ENCODE measurements at places on chromosomes 1 and 21.

DNA sequence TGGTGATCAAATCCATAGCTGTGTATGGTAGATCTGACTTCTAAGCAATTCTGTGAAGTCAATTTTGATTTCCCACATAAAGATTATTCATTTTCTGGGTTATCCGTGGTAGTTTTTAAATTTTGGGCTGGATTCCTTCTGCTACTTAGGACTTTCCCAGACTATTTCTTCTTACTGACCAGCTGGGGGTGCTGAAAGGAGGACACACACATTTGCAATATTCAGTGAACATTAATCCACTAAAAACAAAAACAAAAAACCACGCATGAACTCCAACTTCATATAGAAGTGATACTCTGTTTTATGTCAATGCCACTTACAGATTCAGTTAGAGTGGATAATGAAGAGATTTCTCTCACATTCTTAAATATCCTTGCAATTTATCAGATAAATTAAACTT lies 105.4 kb downstream of the KCTD3 start:
- no peak for DNase-seq

GRCh38 chr1:1311107-1312104 lies 3.0 kb downstream of the PUSL1 start:
- DNase-seq, result no peak

- DNase-seq, result no peak
These were observed 141.5 kb upstream of the ERG start for GRCh38 chr21:38639571-38640354.

DNA sequence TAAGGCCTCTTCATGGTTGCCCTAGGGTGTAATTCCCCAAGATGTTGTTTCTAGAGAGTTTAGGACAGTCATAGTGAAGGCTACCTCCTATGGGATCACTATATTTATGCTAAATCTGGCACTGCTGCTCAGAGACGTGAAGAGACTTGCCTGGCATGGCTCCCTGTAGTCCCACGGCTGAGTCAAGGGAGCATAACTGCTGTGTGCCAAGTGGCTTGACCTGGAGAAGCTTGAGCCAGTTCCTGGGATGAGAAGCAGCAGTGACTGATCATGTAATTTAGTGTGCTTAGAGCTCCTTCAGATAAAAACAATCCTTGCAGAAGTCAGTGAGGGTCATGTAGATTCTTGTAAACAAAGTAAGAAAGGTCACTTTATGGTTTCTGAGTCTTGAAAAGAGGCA lies 68.9 kb upstream of the TSPAN2 start:
- no peak for DNase-seq

DNA sequence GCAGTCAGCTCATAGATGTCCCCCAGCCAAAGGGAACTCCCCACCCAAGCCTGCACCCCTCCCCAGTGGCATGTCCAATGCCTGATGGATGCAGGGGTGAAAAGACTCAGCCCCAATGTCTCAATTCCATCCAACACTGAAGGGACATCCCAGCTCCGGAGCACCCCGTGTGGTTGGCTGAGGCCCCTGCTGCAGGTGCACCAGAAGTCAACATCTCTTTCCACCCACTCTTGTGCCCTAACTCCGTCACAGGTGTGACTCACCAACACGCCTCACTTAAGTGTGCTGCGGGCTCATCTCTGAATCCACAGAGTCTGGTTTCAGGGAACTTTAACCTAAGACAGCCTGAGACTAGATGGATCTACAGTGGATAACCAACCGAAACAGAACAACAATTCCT lies 40.9 kb upstream of the ZBTB18 start:
- DNase-seq, result peak; percentile 89

DNA sequence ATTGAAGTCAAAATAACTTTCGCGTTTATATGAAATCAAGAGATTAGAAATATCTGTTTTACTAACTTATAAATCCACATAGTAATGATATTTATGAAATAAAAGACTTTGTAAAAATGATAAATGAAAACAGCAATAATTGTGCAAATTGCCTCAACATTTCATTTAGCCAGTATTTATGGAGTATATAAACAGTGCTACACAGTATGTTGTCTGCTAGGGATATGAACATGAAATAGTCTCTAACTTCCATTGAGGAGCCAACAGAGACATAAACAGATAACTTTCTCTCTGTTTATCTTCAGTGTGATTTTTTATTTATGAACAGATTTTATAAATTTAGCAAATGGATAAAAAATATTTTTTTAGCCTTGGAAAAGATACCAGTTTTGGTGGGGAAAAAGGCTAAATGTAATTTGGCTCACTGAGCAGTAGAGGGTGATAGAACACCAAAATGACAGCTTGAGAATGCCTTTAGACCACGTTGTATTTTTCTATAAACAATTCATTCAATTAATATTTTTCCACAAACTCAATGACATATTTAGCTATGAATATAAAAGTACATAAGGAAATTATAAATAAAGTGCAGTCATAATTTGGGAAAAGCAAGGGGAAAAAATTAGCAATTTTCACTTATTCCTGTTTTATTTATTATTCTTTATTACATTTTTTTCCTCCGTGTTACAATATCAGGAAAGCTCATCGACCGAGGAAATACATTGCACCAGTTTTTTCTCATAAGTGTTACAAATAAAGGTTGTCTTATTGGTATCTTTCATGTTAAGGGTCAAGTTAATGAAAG lies 47.5 kb upstream of the EEIG2 start:
- DNase-seq, result peak; percentile 37

- DNase-seq, result no peak
These were observed 62.9 kb downstream of the CDKN2C start for GRCh38 chr1:51032936-51033335.

DNA sequence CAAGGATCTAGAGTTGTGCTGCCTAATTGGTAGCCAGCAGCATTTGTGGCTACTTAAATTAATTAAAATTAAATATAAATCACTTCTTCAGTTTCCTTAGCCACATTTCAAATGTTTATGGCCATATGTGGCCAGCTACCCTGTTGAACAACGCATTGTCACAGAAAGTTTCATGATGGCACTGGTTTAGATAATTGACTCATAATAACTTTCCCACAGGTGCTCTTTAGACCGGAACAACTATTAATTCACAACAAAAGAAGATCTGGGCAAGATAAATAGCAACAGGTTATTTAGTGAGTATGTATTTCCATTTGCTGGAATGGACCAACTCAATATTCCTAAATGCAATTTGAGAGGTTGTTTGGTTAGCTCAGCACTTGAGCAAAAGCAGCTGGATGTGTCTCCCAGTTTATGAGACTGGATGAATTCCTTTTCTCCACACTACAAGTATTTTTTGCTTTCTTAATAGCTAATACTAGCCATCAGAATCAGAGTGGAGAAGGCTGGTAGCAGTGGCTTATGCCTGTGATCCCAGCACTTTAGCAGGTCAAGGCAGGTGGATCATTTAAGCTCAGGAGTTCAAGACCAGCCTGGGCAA lies 3.7 kb upstream of the AMIGO1 start:
- no peak for DNase-seq

- DNase-seq, result peak; percentile 94
These were observed 60.1 kb upstream of the NEK2 start for GRCh38 chr1:211735208-211736170.

DNA sequence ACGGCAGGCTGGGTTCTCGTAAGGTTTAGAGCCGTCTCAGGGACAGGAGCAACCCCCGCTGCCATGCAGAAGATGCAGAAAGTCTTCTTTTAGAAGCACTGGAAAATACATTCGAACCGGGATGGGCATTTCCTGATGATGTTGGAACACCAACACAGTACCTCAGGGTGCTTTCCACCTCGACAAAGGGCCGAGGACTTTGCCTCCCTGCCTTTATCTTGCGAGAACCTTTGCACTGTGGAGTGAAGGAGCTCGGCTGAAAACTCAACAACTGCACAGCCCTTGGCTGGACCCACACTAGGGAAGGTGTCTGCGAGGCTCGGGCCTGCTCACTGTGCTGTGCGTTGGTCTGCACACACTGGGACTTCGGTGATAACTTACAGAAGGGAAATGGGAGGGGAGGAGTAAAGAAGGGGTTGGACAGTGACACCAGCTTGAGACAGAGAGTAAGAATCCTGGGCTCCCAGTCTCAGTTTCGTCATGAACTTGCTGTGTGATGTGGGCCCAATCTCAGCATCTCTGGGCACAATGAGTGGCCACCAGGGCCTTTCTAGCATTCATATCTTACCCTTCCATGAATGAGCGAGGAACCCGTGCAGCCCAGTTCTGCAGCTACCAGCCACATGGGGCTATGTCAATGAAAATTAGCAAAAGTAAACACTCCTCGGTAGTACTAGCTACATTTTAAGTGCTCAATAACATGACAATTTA lies 18.2 kb downstream of the RCAN1 start:
- no peak for DNase-seq

DNA sequence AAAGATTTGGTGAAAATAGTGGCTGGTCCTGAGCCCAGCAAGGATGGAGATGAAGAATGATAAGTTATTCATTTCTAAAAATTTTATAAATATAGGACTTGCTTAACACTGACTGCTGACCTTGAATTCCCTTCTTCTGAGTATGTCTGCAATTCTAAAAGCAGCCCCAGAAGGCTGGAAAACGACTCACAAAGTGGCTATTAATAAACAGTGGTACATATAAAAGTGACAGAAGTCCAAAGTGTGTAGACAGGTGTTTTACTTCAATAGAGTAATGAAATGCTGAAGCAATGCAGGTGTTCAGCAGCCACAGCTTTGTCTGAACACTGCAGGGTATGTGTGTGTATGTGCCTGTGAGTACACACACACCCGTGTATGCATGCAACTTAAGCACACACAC lies 219.0 kb upstream of the NRIP1 start:
- DNase-seq, result no peak

DNA sequence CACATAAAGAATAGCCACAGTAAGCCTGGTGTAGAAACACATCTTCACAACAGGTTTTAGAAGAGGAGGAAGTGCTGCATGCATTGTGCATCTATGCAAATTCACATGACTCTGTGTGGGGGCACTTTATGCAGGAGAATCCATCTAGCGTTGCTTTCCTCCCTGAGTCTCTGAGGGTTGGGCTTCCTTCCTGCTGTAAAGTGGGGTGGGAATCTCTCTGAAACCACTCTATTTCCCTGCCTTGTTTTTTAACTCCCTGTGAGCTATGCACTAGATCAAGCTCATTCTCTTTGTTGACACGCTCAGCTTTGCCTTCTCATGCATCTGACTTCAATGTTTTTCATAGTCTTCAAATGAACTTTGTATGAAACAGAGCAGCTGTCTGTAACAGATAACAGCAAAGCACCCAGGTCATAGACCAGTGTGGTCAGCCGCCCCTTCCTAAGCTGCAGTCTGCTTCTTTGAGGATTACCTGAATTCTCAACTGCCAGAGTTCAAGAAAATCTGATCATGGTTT lies 102.7 kb upstream of the DPH5 start:
- no peak for DNase-seq

- no peak for DNase-seq
These were observed 65.1 kb downstream of the CLSTN1 start for GRCh38 chr1:9758559-9759121.

DNA sequence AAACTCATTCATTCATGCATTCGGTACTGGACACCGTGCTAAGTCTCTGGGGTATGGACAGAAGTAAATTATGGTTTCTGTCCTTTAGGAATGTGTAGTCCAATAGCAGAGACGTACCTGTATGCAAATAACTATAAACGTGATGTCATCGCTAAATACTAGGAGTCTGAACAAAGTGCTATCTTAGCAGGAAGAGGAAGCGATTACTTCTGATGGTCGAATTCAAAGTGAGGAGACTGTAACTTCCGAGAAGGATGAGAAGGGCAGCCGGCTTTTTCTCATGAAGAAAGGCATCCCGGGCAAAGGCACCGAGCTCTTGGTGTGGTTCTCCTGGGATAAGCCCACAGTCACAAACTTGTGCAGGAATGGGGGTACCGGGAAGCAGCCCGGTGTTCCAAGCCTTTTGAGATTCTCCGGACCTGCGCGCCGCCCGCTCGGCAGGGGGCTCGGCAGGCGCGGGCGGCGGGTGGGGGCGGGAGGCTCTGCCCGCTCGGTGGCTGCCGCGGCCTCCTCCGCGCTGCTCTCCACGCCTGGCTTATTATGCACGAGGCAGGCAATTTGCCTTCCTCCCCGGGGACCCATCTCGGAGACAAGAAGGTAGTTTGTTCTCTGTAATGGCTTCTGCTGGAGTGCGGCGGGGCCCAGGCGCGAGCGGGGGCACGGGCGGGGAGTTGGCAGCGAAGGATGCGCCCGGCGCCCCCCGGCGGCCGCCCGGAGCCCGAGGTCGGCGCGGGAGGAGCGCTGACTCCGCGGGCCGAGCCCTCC lies 67.5 kb upstream of the CD1D start:
- DNase-seq, result peak; percentile 63

GRCh38 chr1:58392083-58392482 lies 154.4 kb downstream of the OMA1 start:
- DNase-seq, result no peak

GRCh38 chr1:200150721-200151120 lies 123.2 kb downstream of the NR5A2 start:
- DNase-seq, result peak; percentile 42

DNA sequence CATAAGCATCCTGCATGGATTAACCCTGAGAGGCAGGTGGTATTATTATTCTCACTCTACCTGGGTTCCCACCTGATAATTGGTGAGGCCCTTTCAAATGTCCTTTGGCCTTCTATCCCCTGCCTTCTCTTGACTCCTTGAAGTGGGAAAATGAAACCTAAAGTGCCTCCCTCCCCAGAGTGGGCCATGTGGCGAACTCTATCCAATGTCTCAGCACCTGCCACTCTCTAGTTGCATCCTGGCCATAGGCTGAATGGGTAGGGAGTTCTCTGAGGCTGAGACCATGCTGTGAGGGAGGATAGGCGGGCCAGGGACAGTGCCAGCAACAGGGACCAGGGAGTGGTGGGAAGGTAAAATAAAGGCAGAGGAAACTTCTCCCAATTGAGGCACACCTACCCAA lies 35.3 kb downstream of the ELF3 start:
- DNase-seq, result no peak

- no peak for DNase-seq
These were observed 357.8 kb upstream of the SGIP1 start for GRCh38 chr1:66176012-66176715.

- no peak for DNase-seq
These were observed 16.0 kb upstream of the ZFYVE9 start for GRCh38 chr1:52125736-52126359.

DNA sequence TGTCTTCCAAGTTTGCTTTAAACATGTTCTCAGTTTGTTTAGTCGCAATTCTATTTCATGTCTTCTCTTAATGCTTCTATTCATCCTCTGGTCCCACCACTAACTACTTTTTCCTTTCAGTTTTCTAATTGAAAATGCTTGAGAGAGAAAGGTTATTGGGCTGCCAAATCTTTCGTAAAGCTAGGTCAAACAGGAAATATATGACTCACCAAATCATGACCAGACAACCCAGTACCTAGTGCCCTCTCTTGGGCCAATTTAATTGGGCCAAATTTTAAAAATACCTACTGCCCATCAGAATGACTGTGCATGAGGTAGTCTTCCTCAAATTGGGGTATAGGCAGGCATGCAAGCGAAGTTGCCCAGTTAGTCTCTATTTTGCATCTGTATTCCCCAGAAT lies 295.4 kb upstream of the PBX1 start:
- no peak for DNase-seq

DNA sequence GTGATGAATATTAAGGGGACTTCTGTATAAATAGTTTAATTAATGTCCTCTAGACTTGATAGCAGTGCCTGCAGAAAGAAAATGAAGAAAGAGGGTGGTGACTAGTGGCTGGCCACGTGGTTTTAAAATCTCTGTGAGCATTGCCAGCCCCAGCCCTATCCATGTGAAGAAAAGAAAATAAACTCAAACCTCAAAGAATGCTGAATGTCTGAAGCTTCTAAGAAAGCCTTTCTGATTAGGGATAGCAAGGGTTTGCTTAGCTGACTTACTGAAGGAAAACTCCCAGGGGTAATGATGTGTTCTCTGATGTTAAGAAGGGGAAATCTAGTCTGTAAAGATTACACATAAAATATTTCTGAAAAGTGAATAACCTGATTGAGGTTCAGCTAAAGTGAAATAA lies 31.8 kb downstream of the ADGRL2 start:
- peak; percentile 41 for DNase-seq

All from ACHN (cell line).